Foreskin keratinocyte (primary cell): ENCODE measurements at places on chromosomes 11 and 22. TPM values are rescaled to one million over a fixed set of nuclear protein-coding genes. Genes with fewer than 3 reads are reported as not detected.

- no peak for DNase-seq
Observed at GRCh38 chr11:78438298-78438975, 20.8 kb upstream of the GAB2 start.

GRCh38 chr11:14537134-14537599 lies 17.0 kb upstream of the PSMA1 start:
- DNase-seq, result no peak

Gene PHF21B
- 0.10 and 0.12 TPM in 2 replicates for polyA plus RNA-seq

- no peak for DNase-seq
Observed at GRCh38 chr22:30985561-30986208, 16.6 kb downstream of the TUG1 start.

Gene TREH
- polyA plus RNA-seq, result 0.07 and 0.09 TPM in 2 replicates

- no peak for DNase-seq
Observed at GRCh38 chr11:122007601-122008071, 108.4 kb downstream of the BLID start.

- DNase-seq, result peak; percentile 19
Observed at GRCh38 chr11:78138694-78139421, 568 bp downstream of the ALG8 start.

DNA sequence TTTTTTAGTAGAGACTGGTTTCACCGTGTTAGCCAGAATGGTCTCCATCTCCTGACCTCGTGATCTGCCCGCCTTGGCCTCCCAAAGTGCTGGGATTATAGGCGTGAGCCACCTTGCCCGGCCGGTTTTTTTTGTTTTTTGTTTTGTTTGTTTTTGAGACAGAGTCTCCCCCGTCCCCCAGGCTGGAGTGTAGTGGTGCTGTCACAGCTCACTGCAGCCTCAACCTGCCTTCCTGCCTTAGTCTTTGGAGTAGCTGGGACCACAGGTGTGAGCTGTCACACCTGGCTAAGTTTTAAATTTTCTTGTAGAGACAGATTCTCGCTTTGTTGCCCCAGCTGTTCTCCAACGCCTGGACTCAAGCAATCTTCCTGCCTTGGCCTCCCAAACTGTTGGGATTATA lies 3.2 kb downstream of the PPIL2 start:
- no peak for DNase-seq

GRCh38 chr11:103215812-103216211 lies 106.6 kb downstream of the DYNC2H1 start:
- no peak for DNase-seq

DNA sequence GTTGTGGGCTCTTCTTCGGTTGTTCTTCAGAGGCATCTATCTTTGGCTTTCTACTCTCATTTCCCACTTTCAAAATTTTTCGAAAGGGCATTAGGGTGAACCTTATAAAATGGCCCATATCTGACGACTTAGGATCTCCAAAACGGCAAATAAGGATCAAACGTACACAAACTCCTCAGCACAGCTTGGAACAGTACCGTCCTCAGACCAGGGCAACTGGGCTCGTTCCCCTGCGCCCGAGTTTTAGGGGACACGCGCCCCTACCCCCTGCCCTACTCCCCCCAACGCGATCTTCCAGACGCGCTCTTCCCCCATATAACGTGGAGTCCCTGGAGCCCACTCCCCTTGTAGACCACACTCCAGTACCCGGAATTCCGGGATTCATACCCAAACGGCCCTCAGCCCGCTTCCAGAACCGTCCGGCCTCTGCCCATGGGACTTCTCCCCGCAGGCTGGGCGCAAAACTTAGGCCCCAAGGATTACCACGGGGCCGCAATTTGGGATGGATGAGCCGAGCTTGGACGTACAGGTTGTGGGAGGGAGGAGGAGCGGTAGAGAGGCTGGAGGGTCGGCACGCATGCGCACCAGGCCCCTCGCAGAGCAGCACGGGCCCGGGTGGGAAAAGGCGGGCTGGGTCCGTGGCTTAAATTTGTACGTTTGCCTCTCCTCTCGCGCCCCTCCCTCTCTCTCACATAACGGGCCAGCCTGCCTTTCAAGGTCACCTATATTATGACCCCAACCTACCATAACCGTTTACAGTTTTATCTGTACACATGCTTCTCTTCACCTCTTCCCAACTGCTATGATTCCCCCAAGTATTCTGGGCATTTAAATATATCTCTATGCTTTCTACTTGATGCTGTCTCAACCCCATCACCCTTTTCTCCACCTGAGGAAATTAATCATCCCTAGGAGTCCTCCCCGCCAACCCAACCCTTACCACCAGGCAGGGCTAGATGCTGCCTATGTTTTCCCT lies 3.4 kb downstream of the CCDC89 start:
- DNase-seq, result peak; percentile 33

DNA sequence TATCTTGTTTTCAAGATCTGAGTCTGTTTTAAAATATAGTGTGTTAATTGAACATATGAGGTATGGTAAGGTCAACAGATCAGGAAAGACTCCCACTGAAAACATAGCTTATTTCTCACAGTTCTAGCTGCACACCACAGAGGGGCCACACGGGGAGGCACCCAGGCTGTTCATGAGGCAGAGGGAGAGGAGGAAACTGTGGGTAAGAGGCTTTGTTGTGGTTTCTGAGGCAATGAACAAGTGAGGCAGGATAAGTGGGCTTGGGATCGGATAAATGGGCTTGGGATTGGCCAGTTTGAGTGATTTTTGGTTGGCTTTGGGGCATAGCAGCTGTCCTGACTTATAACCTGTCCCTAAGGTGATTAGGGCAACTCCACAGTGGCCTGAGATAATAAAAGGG lies 242.1 kb downstream of the LUZP2 start:
- no peak for DNase-seq

DNA sequence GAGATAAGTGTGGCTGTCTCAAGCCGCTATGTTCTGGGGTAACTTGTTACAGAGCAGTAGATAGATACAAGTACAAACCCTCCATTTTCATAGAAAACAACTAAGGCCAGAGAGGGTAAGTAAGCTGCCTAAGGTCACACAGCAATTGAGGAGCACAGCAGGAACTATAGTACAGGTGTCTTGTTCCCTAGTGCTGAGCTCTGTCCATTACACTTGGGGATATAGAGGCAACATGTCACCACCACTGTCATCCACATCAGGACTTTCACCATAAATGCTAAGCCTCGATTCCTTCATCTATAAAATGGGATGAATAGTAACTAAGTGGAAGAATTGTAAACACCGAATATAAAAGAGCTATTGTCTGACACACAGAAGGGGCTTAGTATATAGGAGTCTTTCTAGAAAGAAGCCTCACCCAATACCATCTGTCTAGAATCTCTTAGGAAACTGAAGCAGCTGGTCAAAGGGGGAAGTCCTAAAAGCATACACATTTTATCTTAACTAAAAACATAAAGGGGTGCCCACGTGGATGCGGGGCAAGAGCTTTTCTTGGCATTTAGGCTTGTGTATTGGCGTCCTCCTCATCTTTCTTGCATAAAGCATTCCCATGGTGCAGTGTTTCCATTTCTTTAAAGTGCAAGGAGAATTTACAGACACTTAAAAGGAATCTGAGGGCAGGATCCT lies 93.8 kb upstream of the ALX4 start:
- no peak for DNase-seq

Gene PKP3
- polyA plus RNA-seq, result 149 and 165 TPM in 2 replicates

DNA sequence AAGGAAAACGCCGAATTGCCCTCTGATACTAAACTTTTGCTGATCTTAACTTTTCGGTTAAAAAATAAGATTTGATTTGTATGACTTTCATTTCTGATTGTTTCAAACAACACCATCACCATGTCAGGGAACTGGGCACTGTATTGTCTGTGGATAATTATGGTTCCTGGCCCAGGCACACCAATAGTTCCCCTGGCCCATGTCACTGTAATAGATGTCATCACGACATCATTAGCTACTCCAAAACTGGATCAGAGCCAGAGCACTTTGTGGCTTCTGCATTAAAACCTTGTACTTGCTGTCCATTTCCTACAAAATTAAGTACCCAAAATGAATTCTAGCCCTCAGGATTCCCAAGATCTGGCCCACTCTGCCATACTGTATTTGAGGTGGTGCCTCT lies 119.5 kb upstream of the NARS2 start:
- no peak for DNase-seq

GRCh38 chr11:106415510-106415909 lies 338.0 kb downstream of the AASDHPPT start:
- DNase-seq, result no peak

- DNase-seq, result no peak
Observed at GRCh38 chr11:28026634-28027290, 81.2 kb downstream of the KIF18A start.

DNA sequence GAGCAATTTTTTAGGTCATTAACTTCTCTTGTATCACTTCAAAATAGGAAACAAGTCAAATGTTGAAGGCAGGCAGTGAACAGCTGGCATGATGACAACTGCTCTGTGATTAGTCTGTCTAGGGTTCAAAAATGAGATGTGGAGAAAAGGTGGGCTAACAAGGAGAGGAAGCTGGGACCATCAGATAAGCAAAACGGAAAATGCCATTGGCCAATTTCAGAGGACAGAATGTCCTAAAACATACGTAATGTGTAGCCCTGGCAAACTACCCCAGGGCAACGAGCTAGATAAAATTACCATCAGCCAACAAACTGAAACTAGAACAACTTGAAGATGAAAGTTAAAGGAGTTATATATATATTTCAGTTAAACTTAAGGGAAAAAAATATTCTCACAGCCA lies 93.2 kb downstream of the RELT start:
- DNase-seq, result no peak
